Omental fat pad (tissue), 4 donors: ENCODE measurements at places on chromosomes 12 and 14.

- DNase-seq: no peak
Measured at GRCh38 chr14:66206554-66206953, 279.6 kb upstream of the CCDC196 start.

DNA sequence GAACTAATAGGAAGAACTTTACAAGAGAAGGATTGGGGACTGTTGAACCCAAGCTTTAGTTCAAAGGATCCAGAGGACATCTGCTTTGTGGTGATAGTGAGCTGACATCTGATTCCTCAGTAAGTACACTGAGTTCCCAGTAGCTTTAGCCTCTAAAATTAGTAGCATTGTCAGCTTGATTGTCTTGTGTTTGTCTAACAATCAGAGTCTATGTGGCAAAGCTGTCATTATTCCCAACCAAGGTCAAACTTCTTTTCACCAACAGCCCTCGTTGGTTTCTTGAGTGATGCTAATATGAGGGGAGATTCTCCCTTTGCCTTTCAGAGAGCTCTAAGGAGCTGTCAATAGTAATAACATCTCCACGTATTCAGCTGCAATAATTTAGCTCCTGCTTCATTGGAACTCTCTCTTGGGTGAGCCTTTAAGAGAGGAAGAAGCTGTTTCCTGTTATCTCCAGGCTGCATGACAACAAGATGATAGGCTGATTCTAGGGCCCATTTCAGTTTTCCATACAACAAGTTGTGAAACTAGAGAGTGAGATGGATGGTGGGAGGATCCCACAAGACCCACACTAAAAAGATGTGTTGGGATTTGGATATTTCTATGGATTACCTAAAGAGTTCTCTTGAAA lies 46.7 kb downstream of the TGFB3 start:
- no peak for DNase-seq

- DNase-seq: no peak
Measured at GRCh38 chr12:43760396-43760795, 1.6 kb downstream of the IRAK4 start.

DNA sequence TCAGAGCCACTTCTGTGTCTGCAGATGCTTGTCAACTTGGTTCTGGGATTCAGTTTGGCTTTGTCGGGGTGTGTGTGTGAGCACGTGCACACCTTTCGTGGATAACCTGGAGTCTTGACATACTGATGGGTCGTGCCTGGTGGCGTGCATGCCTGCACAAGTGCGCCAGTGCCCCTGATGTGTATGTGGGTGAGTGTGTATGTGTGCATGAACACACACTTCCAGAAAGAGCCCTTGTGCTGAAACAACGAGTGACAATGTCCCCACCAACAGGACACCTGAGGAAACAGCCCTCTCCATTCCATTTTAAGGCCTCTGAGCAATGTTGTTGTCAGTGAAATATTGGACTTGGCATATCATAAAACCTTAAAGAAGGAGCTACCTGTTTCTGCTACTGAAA lies 53.9 kb downstream of the SMUG1 start:
- DNase-seq: no peak

DNA sequence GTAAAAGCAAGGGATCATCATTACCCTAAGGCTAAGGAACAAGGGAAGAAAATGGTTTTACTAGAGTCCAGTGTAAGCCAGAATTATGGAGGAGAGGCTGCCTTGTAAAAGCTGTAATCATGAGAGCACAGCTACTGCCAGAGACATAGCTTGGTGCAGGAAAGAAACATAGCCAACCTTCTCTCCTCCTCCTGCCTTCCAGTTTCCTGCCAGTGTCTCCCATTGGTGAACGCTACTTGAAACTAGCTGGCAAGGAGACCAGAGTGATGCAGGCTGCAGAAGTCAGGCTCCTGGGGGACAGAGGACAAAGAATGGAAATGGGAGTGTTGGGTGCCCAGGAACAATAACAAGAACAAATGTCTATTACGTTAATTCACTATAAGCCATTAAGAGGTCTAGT lies 158.5 kb downstream of the NELL2 start:
- no peak for DNase-seq

GRCh38 chr12:132309596-132310086 lies 19.7 kb downstream of the GALNT9 start:
- DNase-seq: no peak

DNA sequence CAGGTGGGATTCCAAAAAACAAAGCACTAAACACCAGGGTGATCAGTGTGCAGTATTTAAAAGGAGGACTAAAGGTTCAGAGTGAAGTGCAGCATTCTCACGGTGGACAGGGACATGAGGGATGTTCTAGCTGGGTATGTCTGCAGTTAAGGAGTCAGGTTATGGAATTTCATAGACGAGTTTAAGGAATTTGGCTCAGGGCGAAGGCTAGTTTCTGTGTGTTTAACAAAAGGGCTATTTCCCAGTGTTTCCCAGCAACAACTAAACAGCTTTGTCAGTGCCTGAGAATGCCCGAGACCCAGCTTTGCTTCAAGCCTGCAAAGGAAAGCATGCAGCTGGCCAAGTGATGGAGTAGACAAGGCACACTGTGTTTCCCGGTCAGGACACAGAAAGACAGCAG lies 7.0 kb downstream of the KRT1 start:
- DNase-seq: no peak

DNA sequence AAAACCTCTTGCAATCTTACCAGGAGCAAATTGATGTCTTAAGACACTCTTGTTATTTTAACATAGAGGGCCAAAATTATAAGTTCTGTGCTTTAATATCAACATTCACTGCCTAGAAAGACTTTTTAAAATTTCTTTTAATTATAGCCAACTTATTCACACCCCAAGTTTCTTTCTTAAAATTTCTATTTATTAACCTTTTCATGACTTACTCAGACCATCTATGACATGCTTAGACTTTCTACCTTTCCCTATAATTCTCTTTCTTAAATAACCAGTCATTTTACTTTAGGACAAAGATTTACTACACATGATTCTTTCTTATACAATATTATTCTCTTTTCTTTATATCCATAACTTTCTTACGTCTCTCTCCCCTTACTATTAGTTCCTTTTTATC lies 220.4 kb downstream of the NUBPL start:
- no peak for DNase-seq

DNA sequence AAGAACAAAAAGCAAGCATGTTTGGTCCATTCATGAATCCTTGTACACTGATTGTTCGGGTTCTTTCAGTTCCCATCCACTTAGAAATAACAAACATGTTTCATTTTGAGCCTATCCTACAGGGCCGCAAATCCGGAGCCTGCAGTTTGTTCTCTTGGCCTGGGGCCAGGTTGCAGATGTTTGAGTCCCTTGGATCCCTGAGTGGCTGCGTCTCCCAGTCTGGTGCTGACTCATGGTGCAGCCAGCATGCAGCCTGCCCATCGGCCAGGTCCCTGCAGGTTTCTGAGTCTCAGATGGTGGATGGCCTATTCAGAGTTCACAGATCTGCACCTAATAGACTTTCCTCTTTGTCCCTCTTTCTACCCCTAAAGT lies 1.9 kb upstream of the DYNC1H1 start:
- peak; percentile 46 for DNase-seq

GRCh38 chr14:80930836-80931389 lies 10.6 kb downstream of the CEP128 start:
- DNase-seq: no peak

- DNase-seq: no peak
Measured at GRCh38 chr12:57543581-57543980, 3.4 kb downstream of the DCTN2 start.

DNA sequence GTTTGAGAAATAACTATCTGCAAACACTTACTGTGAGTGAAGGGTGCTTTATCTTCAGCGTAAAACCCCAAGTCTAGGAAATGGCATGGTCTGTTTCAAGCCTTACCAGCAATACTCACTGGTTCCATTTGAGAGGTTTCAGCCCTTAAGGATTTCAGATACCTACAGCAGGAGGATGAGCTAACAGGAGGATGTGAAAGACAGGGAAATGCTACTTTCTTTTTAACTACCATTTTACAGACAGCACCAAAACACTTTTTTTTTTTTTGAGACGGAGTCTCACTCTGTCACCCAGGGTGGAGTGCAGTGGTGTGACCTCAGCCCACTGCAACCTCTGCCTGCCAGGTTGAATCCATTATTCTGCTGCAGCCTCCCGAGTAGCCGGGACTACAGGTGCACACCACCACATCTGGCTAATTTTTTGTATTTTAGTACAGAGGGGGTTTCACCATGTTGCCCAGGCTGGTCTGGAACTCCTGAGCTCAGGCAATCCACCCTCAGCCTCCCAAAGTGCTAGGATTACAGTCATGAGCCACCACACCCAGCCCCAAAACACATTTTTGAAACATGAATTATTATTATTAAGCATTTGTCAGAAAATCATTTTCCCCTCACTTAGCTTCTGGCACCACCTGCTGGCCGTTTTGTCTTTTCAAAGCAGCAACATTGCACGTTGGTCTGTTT lies 4.6 kb downstream of the MTRFR start:
- DNase-seq: peak; percentile 73

DNA sequence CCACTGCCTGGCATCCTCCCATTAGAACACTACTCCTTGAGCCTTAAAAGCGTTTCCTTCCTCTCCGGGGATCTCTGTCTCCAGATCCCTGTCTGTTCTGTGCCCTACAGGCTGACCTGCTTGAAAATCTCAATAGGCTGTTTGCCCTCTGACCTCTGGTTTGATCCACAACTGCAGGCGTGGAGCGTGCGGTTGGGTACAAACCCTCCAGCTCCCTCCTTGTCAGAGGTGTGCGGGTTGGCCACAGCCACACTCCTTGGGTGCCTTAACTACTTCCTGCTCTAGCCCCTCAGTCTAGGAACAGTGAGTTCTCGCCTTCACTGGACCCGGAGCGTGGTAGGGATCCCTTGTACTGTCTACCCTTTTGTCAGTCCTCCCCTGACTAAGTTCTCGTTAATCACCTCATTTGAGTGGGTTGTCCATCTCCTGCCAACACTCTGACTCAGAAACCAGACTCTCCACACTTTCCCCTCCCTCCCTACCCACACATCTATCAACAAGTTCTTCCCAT lies 33.1 kb downstream of the CMKLR1 start:
- no peak for DNase-seq

DNA sequence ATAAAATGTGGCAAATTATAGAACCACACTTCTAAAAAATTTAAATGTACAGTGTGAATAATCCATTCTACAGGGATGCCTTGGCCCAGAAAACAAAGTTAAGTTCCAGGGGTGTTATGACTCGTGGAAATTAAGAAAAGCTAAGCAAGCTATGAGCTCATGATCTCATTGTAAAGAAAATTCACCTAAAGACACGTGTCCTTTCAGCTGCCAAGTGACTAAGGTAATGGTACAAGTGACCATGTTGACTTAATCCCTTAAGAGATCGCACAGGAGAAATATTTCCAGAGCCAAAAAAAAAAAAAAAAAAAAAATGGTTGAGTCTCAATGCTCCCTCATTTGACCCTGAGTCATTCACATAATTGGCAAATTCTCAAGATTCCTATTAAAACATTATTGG lies 51.4 kb upstream of the ANO2 start:
- DNase-seq: no peak

GRCh38 chr12:75961878-75962277 lies 69.7 kb downstream of the PHLDA1 start:
- DNase-seq: no peak

DNA sequence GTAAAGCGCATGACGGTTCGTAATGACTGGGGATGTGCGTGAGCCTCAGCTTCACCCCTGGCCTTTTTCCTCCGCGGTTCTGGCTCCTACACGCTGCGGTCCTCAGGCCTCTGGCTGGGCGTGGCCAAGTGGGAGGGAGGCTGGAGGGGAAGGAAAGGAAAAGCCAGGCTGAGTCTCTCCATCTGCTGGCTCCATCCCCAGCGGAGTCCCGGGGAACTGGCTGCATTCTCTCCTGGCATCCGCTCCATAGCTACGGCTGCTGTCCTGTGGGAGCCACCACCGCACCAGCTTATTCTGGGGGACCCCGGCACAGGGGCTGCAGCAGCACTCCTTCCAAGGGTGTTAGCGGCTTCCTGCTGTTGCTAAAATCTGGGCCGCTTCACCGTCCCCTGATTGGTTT lies 68.2 kb upstream of the SLC24A4 start:
- DNase-seq: no peak

GRCh38 chr12:5982106-5982505 lies 37.0 kb upstream of the ANO2 start:
- no peak for DNase-seq

GRCh38 chr12:94178882-94179281 lies 30.5 kb downstream of the PLXNC1 start:
- no peak for DNase-seq

DNA sequence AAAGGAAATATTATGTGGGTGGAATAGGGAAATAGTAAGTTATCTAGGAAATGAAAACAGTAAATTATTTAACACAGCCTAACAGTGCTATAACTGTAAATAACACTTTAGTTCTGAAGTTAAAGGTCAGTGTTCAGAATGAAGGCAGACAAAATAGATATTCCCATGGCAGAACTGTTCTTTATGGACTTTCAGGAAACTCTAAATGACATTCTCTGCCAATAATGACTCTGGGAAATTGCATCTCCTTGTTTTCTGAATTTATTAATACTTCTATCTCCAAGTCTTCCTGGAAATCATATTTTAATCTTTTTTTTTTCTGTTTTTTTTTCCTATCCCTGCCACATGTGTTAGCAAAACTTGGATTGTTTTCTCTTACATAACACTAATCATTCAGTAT lies 101.4 kb downstream of the PDE3A start:
- DNase-seq: no peak

DNA sequence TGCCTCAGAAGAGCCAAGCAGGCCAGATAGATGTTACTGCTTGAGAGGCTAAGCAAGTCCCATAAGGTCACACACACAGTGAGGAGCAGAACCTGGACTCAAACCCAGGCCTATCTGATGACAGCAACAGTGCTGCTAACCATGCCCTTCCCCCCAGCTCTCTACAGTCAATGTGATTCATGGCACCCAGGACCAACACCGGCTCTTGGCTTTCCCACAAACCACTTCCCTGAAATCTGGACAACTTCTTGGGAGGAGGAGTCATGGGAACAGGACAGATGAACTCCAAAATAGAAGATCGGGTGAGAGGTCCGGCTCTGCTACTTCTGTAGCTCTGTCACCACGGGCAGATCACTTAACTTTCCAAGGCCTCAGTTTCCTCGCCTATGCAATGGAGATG lies 716 bp upstream of the PTGDR start:
- no peak for DNase-seq

DNA sequence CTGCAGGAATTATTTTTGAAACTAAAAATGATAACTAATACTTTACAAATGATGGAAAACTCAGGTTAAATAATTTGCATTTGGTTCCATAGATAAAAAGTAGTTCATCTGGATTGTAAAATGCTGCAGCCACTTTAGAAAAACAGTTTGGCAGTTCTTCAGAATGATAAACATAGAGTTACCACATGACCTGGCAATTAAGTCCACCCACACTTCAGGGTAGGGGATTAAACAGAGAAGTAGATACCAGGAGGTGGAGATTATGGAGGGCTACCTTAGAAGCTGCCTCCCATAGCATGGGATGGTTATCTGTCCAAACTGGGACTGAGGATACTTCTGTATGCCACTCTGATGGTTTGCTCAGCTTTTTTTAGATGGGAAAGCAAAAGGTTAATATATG lies 22.2 kb downstream of the ARF6 start:
- DNase-seq: no peak
